T-cell (primary cell): ENCODE measurements at places on chromosomes 12 and 14.

GRCh38 chr12:16482726-16483125 is 123.2 kb downstream of the LMO3 start:
- DNase-seq, result no peak

- no peak for DNase-seq
Measured at GRCh38 chr14:49203676-49204075, 382.5 kb downstream of the RPS29 start.

DNA sequence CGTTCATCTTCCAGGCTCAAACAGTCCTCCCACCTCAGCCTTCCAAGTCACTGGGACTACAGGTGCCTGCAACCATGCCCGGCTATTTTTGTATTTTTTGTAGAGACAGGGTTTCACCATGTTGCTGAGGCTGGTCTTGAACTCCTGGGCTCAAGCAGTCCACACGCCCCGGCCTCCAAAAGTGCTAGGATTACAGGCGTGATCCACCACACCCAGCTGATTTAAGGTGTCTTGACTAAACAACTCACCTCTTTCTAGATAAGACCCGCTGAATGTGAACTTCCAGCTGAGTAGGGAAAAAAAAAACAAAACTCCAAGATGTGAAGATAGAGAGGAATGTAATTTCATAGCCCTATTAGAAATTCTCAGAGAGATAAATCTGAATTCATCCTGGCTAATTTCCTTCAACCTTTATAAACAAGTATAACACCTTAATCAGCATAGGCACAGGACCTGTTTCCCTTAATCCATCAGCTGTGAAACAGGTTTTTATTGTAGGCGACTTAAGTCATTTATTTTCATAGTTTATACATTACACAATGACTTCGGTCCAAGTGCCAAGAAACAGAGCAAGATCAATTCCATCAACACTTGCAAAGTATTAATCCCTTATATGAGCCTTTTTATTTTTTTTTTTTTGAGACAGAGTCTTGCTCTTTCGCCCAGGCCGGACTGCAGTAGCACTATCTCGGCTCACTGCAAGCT is 51.5 kb downstream of the HCAR2 start:
- DNase-seq, result no peak

DNA sequence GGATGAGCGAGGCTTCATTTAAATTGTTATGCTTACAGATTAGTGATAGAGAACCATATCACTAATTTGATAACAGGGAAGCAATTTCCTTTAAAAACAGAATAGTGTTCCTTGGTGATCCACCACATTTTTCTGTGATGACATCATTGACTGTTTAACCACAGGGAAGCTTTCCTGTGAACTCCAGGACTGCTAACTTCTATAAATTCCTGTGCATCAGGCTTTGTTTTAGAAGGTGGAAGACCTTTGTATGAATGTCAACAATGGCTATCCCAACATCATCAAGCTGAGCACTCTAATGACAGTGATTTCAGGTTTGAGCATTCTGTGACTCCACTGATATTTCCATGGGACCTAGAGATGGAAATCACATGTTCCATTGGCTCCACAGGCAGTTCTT is 177.1 kb downstream of the RMST start:
- no peak for DNase-seq

DNA sequence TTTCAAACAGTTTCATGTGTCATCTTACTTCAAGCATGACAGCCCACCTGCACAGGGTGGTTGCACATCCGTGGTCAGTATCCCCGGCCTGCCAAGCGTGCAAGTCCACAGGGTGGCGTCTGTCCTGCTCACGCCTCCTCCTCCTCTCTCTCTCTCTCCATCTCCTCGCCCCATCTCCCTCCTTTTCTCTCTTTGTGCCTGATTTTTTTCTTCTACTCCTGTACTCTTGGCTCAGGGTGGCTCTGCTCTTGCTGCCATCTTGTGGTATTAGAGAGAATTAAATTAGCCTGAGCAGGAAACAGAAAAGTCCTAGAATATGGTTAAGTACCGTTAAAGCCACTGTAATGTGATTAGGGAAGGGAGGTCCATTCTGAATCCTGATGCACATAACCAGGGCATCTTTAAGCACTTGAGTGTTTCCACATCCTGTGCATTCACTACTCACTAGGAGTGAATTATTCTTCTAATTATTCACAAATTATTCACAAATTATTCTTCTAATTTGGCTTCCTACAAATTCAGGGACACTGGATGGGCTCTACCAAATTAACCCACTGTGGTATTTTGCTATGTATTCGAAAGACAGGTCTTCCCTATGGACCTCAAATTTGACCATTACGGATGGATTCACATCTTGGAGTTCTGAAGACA is 25.5 kb upstream of the DTX1 start:
- DNase-seq, result no peak

DNA sequence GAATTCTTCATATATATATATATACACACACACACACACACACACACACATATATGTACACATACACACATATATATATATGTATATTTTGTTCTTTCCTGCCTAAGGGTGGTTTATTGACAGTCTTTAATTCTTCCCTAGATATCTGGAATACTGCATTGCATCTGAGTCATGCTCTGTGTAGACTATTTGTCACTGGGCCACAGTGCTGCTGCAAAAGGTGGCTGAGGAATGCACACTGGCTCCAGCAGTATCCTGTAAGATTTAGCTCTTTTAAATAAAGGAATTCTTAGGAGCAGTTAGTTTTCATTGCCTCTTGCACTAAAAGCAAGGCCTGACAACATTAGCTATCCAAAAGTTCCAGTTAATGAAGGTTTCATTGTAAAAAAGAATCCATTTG is 200.9 kb downstream of the APAF1 start:
- no peak for DNase-seq

DNA sequence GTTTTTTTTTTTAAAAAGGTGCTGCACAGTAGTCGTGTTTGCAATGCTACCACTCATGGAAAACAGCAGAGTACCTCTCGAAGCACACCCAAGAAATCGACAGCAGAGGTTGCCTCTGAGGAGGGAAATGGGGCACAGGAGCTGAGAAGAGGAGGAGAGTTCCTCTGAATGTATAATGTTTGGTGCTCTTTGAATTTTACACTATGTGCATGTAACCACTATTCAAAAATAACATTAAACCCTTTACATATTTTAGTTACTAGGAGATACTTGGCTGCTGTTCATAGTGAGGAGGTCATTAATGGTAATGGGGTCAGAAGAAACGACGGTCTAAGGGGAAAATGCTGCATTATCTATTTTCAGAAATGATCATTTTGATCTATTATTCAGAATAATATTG is 129.4 kb upstream of the CLEC14A start:
- DNase-seq, result no peak

GRCh38 chr14:90522571-90523191 is 125.9 kb downstream of the CALM1 start:
- DNase-seq, result no peak

DNA sequence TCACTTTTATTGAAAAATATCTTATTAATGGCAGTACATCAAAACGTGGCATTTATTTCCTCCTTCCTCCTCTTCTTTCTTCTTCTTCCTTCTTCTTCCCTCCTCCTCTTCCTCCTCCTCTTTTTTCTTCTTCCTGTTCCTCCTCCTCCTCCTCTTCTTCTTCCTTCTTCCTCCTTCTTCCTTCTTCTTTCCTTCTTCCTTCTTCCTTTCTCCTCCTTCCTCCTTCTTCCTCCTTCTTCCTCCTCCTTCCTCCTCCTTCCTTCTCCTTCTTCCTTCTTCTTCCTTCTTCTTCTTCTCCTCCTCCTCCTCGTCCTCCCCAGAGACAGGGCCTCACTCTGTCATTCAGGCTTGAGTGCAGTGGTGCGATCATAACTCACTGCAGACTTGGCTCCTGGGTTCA is 457.2 kb downstream of the AEBP2 start:
- DNase-seq, result no peak

DNA sequence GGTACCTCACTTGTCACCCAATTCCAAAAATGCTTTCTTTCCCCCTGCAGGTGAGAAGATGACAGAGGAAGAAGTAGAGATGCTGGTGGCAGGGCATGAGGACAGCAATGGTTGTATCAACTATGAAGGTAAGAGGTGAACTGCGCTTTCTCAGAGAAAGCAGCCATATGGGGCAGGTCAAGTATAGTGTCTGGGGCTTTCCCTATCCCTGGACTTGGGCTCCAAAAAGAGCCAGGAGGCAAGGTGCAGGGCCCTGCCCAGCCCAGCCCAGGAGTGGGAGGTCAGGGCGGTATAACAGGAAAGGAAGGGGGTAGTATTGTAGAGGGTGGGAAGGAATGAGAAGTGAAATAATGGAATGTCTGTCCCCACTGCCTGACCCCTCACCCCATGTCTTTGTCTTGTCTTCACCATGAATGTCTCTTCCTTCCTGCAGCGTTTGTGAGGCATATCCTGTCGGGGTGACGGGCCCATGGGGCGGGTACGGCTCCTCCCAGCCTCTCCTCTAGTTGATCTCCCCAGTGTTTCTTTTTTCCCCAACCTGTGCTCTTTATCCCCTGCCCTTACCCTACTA is 2.1 kb downstream of the MYL6 start:
- DNase-seq, result peak; percentile 64

DNA sequence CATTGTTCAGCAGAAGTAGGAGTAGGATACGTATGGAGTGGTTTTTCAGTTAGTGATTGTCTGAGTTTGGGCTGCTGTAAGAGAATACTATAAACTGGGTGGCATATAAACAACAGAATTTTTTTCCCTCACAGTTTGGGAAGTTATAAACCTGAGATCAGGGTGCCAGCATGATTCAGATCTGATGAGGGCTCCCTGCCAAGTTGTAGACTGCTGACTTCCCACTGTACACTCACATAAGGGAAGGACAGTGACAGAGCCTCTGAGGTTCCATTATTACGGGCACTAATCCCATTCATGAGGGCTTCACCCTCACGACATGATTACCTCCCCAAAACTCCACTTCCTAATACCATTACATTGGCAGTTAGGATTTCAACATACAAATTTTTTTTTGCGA is 50.7 kb downstream of the ACSM4 start:
- DNase-seq, result no peak

DNA sequence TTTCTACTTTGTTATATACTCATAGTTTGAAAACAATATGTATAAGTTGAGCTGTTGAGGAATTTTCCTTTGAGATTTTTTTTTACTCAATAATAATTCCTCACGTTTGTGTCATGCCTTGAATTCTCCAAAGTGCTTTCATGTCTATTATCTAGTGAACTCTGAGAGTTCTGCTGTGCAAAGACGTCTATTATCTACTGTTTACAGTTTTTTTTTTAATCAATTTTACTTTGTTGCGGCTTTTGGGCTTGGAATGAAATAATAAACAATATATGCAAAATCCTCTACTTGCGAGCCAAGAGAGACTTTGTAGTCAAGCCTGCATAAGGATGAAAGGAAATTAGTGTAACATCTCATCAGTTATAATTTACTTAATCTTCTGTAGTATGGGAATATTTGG is 107.2 kb upstream of the FRMD6 start:
- no peak for DNase-seq

- no peak for DNase-seq
Measured at GRCh38 chr14:99574099-99574880, 29.7 kb downstream of the CCDC85C start.

DNA sequence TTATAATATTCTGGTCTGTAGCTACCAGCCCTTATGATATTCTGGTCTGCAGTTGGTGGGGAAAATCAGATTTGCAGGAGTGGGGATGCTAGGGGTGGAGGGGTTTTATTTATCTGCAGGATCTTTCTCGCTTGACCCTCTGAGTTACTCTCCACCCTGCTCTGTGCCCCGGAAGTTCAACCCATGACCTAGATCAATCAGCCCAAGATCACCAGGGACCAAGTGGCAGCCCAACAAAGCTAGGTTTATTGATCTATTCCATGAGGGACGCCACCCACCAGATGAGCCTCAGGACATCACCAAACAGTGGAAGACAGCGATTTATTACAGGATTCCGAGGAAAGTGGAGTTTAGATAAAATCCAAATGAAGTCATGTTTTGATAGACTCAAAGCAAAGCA is 25.8 kb upstream of the C12orf76 start:
- DNase-seq, result no peak

DNA sequence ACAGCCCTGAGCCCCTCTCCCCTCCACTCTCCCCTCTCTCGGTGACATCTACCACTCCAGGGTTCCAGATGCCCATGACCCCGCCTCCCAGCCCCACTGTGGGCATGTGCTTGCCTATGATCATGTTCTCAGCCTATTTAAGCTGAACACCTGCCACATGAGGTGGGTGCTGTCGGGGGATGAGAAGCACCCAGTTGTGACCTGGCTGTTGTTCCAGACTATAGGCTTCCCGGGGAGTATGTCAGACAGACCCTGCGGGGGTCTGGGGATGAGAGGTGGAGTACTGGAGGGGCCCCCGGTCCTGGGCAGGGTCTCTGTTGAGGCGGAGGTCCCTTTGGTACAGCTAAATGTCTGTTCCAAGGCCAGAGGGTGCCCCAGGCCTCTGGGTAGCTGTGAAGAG is 6.0 kb downstream of the VSX2 start:
- no peak for DNase-seq

GRCh38 chr14:56059054-56059453 is 59.2 kb upstream of the PELI2 start:
- DNase-seq, result no peak

GRCh38 chr12:57821474-57822214 is 3.1 kb upstream of the AVIL start:
- no peak for DNase-seq

DNA sequence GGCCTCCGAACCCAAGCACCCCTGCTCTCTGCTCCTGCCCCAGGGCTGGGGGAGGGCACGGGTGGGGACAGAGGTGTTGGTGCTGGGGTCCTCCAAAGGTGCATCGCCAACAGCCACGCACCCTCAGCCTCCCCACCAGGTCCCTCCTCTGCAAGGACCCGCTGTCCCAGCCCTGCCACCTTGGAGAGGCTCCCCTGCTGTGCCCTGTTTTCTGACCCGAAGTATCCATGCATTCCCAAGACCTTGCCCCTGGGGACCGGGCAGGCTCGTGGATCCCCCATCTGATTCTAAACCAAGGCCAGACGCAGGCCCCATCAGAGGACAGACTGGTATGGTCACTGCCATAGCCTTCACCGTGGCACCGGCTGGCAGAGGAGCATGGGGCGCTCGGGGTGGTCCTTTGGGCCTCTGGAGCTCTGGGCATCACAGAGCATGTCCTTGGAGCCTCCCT is 22.7 kb upstream of the BEGAIN start:
- DNase-seq, result no peak

- no peak for DNase-seq
Measured at GRCh38 chr14:96139169-96139568, 65.5 kb upstream of the BDKRB2 start.

- DNase-seq, result no peak
Measured at GRCh38 chr12:127214186-127214585, 1052.8 kb upstream of the TMEM132C start.

GRCh38 chr12:117533687-117534086 is 172.3 kb upstream of the NOS1 start:
- no peak for DNase-seq

- DNase-seq, result no peak
Measured at GRCh38 chr12:7289743-7290142, 14.1 kb upstream of the ACSM4 start.

GRCh38 chr14:24804552-24805212 is 170.7 kb upstream of the GZMB start:
- DNase-seq, result no peak

DNA sequence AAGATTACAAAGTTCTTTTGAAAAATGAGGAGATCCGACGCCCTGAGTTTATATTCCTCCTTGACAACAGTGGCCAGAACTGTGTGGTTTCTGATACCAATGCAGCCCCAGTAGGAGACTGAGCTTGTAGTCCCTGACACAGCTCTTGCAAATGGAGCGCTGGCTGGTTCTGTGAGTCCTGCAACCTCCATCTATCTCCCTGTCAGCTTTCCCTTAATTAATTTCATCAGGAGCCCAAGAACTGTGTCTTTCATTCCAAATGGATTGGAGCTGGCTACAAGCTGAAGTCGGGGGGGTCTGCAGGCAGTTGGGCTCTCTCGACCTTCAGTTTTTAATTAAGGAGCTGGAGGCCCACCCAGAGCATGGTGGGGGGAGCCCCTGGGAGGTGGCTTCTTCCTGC is 160.6 kb downstream of the ADGRD1 start:
- no peak for DNase-seq
